ENCODE measurements at places on chromosomes 2 and 18.

DNA sequence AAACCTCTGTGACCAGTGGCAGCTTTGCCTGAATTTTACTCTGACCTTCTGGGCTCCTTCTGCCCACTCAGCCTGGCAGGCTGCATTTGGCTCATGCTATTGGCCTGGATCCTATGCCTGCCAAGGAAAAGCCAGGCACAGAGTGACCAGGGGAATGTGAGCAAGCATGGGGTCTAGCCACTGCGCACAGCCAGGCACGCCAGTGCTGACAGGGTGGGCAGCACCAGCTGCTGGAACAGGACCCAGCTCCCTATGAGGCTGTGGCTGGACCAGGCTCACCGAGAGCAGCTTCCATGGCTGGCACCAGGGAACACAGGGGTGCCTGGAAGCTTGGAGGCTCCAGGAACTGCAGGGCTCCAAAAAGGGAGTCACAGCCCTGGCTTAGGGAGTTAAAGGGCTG lies 311.5 kb upstream of the SYT4 start:
- no peak for DNase-seq

DNA sequence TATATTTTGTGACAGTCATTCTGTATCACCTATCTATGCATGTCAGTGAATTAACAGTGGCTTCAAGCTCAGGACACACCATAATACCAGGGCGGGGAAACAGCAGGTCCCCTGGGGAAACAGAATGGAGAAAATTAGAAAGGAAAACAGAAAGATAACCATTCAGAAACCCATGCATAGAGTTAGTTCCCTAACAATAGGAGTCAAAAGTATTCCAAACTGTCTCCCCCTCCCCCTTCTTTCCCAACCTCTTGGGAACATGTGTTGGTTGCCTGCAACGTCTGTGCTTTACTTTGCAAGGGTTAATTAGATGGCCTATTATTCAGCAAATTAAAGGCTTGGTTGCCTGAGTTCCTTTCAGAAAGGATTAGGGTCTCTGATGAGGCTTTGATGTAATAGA lies 176.4 kb downstream of the MYO3B start:
- DNase-seq = no peak

DNA sequence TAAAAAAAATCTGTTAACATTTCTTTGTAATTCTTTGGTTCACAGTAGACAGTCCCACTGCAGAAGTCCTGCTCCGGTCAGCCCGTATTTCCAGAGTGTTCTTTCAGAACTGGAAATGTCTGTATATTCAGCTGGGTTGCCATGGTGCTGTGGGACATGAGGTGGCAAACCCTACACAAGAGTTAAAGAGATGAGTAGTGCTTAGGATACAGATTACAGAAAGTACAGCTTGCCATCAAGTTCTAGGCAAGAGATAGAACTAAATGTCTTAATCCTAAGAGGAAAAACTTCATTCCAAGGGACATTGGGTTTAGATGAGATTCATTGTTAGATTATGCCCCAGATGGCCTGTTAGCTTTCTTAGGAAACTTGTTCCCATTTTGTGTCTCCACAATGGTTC lies 60.1 kb downstream of the FMNL2 start:
- DNase-seq = no peak

DNA sequence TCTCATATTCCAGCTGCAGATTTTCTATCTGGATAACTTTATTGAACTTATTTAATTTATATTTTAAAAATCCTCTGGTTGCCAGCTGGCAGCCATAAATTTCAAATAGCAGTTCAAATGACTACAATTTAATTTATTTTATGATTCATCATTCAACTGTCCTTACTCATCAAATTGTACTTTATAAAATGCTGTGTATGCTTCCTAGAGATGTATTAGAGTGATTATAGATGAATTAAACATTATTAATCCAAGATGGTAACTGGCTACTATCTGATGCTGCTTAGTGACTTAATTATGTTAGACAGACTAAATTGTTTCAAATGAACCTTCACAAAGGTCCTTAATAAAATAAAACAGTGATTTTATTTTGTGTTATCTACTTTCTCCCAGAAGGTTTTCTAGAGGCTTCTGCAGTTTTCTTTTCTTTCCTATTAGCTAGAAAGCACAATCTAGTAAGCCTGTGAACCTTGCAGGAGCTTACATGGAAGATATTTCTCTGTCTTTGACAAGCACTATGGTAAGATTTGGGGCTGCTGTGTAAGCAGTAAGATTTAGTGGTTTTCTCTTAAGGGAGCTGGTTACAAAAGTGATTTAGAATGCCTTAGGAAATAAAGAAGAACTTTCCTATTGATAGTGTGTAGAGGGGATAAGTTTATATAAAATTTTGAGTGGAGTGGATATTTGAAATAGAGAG lies 322.3 kb downstream of the FSIP2 start:
- no peak for DNase-seq

DNA sequence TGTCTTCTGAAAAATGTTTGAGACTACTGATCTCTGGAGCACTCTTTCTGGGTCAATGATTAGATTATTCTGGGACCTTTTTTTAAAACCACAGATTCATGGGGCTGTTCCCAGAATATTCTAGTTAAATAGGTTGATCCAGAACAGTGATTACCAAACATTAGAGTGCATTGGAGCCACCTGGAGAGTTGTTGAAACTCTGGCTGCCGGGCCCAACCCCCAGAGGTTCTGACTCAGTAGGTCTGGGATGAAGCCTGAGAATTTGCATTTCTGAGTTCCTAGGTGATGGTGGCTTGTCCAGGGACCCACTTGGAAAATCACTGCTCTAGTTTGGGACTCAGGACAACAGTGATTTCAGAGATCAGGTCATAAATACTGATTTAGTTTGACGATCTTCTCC lies 197.3 kb downstream of the PTPRM start:
- no peak for DNase-seq

Measured in SW 1271 (cell line).